ENCODE measurements at places on chromosomes 4 and X. TPM values are rescaled to one million over a fixed set of nuclear protein-coding genes. Genes with fewer than 3 reads are reported as not detected.

DCLK2 gene
- total RNA-seq, result 0.12 TPM

SLITRK4 gene
- total RNA-seq, result not detected

F8A1 gene
- 24.8 TPM for total RNA-seq

GPR50 gene
- total RNA-seq, result not detected

REPS2 gene
- 0.74 TPM for total RNA-seq
